Forelimb muscle (tissue), 1 donor: ENCODE measurements at places on chromosomes 12 and 14.

DNA sequence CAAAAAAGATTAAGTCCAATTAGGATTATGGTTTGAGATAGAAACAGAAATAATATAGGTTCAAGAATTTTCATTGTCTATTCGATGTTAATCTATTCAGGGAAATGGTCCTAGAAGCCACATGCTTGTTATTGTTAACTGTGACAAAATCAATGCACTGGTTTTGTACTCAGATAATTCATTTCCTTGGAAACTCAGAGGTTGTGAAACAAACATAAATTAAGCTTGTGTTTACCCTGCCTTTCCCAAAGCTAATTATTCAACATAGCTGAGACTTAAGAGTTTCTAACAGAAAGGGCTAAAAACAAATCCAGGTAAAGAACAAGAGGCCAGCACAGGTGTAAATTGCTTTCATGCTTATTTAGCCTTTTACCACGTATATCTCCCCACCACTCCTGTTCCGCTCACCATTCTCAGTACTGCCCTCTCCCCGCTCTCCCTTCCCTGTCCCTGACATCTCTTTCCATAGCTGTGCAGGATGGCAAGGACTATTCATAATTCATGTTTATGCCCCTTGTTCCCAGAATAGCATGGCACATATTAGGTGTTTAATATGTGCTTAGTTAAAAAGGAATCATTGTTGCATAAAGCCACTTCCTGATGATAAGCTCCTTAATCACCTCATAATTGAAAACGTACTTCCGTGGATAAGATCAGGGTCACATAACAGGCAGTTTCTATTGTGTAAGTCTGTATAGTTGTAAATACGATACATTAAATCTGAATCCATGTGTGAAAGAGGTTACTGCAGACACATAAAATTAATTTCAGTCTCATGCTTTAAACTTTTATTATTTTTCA lies 131.8 kb upstream of the USP15 start:
- no peak for DNase-seq

GRCh38 chr12:17992002-17992656 lies 97.9 kb downstream of the RERGL start:
- peak; percentile 5 for DNase-seq

DNA sequence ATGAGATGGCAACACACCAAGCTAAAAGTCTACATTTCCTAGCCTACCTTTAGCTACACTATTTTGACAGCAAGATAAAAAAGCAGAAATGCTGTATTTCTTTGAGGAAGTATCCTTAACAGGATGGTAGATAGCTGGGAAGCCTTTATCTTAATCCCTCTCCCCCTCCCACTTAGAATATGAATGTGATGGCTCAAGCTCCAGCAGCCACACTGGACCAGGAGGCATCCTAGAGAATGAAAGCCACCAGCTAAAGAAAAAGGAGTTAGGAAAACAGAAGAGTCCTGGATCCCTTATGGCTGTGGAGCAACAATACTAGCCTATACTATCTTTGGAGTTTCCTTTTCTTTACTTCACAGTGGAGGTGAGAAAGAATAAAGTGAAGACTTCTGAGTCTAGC lies 15.1 kb downstream of the NAP1L1 start:
- no peak for DNase-seq

GRCh38 chr14:35883677-35884293 lies 57.6 kb downstream of the BRMS1L start:
- DNase-seq, result no peak
